ENCODE measurements at places on chromosomes 1 and 21.

- DNase-seq, result no peak
Observed at GRCh38 chr1:22064751-22065402, 12.4 kb downstream of the CDC42 start.

DNA sequence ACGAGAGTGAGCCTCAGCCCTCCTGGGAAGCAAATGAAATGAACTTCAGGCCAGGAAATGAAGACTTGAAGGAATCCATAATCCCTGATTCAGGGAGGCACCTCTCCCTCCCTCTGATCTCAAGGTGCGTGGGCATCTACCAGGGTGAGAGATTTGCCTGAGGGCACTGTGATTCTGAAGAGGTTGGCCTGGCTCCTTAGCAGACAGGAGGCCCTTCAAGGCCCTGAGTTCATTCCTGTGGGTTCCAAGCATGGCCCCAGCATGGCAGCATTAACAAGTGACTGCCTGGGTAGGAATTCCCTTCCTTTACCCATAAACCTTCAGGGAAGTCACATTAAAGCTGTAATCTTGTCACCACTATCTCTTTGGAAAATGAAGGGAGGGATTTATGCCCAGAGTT, 29.8 kb upstream of the IFNGR2 start:
- no peak for DNase-seq

- DNase-seq, result no peak
Observed at GRCh38 chr1:179921981-179922872, 32.4 kb upstream of the CEP350 start.

DNA sequence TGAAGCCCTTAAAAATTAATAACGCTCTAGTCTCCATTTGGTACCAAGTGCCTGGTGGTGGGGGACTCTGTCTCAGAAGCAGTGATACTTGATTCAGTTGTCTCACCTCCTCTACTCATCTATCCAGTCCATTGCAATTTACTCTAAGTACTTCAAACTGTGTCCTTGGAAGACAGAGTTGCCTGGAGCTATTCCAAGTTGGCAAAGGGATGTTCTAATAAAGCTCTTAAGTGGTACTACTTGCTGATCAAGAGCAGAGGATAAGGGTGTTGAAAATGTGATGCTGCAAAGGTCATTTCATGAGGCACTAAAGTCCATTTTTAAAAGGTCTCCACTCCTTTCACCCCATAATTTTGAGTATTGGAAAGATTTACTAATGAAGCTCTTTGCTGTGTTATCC, 142.2 kb downstream of the NFIA start:
- DNase-seq, result no peak

- DNase-seq, result no peak
Observed at GRCh38 chr21:18117176-18117575, 127.5 kb upstream of the CHODL start.

DNA sequence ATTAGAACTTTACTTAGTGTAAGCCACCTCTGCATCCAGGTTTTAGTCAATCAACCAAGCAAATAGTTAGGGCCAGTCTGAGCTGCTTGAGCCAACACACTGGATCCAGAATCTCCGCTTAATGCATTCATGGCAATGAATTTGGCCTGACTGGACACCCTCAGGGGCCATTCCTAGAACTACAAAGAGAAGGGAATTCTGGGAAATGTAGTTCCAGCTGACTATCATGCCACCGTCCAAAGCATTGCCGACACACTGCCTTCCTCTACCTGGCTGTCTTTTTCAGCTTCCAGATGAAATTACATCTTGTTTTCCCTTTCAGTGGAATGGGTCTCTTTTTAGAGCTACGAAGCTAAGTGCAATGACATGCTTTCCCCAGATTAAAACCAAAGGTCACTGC, 163.0 kb upstream of the IGSF21 start:
- no peak for DNase-seq

DNA sequence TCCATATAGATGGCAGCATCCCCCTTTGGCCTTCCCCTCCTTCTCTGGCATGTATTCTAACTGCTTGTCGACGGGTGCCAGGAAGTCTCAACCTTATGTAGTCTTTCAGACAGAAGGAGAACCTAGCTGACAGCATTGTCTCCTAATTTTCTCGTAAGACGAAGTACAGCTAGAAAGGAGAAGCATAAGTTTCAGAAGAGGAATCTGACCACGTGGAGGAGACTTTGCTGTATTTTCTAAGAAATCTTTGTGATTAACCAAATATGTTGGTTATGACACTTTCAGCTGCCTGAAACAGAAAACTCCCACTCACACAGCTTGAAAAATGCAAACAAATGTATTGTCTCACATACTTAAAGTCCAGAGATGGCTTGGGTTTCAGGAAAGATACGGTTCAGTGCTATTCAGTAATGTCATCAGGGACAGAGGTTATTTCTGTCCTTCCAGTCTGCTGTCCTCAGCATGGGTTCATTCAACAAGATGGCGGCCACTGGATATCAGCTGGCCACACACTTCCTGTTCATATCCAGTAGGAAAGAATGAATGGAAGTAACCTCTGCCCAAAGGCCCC, 109.5 kb upstream of the ZNF648 start:
- DNase-seq, result no peak

- DNase-seq, result peak; percentile 52
Observed at GRCh38 chr1:20194757-20195461, 8.6 kb upstream of the PLA2G2C start.

GRCh38 chr1:97505289-97505688, 415.5 kb downstream of the DPYD start:
- DNase-seq, result no peak

DNA sequence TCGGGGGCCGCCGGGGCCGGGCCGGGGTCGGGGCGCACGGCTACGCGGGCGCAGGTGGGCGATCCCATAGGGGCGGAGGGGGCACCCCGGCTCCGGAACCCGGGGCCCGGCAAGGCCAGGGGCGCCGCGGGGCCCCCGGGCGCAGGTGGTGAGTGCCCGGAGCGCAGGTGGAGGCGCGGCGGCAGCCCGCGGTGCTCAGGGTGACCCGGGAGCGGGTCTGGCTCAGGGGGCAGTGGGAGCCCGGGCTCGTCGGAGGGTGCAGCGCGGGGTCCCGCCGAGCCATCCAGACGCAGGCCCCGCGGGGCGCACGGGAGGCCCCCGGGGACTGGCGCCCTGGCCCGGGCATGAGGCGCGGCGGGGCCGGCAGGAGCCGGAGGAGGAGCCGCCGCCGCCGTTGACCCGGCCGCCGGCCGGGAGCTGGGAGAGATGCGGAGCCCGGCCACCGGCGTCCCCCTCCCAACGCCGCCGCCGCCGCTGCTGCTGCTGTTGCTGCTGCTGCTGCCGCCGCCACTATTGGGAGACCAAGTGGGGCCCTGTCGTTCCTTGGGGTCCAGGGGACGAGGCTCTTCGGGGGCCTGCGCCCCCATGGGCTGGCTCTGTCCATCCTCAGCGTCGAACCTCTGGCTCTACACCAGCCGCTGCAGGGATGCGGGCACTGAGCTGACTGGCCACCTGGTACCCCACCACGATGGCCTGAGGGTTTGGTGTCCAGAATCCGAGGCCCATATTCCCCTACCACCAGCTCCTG, 489 bp downstream of the CELSR2 start:
- DNase-seq, result no peak

DNA sequence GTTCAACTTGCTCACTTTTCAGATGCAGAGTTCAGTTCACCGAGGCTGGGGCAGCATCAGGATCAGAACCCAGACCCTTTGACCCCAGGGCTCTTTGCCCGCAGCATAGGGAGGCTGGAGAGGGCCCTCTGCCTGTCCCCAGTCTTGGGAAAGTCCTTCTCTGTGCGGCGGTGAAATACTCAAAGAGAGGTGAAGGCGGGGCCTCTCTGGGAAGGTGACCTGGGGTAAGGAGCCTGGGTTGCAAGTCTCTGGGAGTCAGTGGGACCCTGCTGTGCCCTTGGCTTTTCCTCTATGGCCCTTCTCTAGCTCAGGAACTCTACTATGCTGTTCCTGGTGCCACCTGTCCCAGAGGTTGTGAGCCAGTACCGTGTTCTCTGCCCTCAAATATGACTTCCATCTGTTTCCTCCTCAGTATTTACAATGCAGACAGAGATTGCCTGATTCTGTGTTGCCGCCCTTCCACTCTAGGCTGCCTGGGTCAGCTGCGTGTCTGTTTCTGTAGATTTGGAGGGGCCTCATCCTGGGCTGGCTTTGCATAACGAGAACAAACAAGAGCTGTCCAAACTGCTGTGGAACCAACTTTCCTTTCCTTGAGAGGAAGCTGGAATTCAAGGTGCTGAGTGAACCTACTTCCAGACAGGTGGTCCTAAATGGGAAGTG, 18.7 kb upstream of the ZBTB21 start:
- DNase-seq, result no peak

DNA sequence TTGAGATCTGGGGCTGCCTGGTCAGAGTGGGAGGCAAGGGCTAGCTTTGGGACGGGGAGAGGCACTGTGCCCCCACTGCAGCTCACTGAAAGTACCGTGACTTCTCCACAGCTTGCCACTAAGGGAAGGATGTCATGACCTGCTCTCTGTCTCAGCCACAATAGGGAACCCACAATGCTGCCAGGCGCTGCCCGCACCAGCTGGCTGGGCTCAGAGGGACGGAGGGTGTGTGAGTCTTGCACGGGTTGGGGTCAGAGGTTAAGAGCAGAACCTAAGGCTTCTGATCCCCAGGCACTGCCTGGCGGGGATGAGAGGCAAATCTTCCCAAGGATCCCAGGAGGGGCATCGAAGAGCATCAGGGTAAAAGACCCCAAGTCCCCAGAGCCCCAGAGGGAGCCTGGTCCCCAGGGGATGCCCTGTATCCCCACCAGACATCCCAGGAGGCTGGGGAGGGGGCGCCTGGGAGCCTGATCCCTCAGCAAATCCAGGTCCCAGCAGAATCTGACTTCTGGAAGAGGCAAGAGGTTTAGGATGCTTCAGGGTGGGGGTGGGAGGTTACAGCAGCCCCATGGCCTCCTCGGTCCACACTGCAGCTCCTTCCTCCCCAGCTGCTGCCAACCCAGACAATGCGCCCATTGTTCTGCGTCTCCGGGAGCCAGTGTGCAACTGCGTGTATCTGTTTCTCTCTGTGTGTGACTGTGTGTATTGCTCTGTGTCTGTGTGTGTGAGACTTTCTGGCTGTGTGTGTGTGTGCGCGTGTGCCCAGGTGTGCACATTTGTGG, 2.0 kb upstream of the MARCKSL1 start:
- no peak for DNase-seq

GRCh38 chr1:185377831-185378230, 60.8 kb upstream of the IVNS1ABP start:
- DNase-seq, result no peak

GRCh38 chr1:32200226-32201010, at the start of gene CCDC28B:
Gene CCDC28B (plus strand): TSS chr1:32200595. CDS start chr1:32201936, 1,341 bp downstream.
- no peak for DNase-seq

- no peak for DNase-seq
Observed at GRCh38 chr1:180542113-180542837, 16.5 kb upstream of the OVAAL start.

- no peak for DNase-seq
Observed at GRCh38 chr1:182607566-182607965, 3.4 kb upstream of the RGS16 start.

DNA sequence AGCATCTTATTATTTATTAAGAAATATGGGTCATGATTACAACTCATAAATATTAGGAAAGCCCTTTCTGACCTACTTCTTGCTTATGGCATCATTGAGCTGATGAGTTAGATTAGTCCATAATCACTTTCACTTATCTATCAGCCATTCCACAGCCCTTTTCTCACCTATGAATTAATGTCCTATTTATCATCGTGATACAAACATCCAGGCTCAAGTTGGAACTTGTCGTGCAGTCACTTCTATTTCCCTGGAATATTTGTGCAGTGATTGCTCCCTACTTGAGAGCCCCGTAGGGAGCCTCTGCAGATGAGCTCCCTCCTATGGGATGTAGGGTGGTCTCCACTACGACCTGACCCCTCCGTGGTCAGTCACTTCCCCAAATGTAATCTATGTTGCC, 8.1 kb upstream of the F3 start:
- DNase-seq, result no peak

DNA sequence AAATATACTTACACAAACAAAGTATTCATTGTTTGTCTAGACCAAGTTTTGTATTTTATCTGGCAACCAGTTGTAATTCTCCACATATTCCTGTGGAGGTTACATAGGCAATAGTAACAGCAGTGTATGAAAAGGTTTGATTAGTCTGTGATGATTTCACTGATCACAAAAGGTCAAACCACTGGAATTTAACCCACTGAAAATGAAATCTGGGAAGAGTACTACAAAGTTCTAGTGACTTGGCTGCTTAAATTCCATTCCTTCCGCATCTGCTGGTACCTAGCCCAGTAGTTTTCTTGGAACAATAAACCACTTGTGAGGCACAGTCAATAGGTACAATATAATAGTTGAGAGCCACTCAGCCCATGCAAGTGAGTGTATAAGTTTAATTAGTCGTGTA, 205.4 kb downstream of the NFIA start:
- DNase-seq, result no peak

DNA sequence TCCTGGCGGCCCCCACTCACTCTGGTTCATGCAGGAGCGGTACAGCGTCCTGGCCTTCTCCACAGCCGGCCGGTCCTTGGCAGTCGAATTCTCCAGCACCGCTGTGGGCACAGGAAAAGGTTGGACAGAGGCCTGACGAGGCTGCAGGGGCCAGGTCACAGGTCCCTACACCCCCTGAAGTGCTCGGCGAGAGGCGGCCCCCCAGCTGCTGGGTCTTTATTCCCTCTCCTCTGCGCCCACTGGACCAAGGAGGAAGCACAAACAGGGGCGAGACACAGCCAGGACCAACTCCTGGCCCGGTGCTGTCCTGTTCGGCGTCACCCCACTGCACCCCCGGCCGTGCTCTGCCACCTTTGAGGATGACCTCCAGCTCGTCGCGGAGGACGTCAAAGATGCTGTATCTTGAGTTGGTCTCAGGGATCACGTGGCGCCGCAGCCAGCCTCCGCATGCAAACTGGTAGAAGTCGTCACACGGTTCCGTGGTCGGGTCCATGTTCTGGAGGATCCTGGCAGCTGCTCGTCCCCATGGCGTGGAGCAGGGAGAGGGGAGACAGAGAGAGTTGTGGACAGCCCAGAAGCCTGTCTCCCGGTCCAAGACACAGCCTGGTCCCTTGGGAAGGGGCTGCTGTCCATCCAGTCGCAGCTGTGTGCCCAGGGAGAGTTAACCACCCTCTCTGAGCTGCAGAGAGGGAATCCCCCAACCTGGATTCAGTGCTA, 22.9 kb downstream of the PRXL2B start:
- no peak for DNase-seq

DNA sequence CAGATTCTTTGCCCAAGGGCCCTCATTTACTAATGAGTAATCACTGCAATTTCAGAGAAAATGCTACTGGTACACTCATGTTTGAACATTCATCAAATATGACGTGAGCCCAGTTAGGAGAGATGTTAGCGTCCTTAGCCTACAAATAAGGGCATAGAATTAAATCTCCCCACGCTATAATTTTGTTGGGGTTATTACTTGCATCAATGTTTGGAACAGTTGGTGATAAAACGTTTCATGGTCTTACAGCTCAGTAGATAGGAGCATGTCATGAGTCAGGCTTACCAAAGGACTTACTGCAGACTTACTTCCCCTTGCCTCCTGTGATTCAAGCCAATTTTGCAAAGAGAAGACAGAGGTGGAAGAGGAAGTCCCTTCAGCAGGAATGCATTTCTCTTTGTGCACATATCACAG, 304.0 kb downstream of the KIF26B start:
- no peak for DNase-seq

Data from stimulated activated CD4-positive, alpha-beta T cell treated with anti-CD3 and anti-CD28 coated beads, TNF-alpha, amount 100 ng/mL, for 1 hour (primary cell).